ENCODE measurements at places on chromosomes 3 and 15.

DNA sequence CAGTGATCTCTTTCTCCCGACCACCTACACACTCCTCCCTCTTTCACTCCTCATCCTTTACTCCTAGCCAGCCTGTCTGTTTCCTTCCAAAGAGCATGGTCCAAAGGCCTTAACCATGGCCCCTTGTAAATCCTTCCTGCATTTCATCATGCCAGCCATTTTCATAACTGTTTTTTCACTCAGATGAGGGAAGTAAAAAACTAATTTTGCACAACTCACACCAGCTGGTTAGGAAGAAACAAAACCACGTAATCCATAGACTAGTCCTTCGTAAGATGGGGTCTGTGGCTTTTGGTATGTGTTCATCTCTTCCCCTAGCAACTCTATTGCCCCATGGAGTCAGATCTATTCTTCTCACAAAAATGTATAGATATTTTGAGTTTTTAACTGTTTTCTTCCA, 187.8 kb downstream of the SHOX2 start:
- DNase-seq = no peak

GRCh38 chr3:10332481-10333348, 11.8 kb upstream of the SEC13 start:
- no peak for DNase-seq

- DNase-seq = no peak
Measured at GRCh38 chr15:49466119-49466518, 43.1 kb downstream of the FGF7 start.

GRCh38 chr3:39021029-39021428, 30.7 kb downstream of the SCN11A start:
- no peak for DNase-seq

- DNase-seq = no peak
Measured at GRCh38 chr3:12395349-12396012, 88.8 kb upstream of the TSEN2 start.

GRCh38 chr3:115922681-115923347, 299.5 kb downstream of the GAP43 start:
- DNase-seq = no peak

- DNase-seq = no peak
Measured at GRCh38 chr3:119825820-119826219, 43.9 kb downstream of the NR1I2 start.

- DNase-seq = no peak
Measured at GRCh38 chr15:64847448-64847847, 5.7 kb downstream of the PLEKHO2 start.

DNA sequence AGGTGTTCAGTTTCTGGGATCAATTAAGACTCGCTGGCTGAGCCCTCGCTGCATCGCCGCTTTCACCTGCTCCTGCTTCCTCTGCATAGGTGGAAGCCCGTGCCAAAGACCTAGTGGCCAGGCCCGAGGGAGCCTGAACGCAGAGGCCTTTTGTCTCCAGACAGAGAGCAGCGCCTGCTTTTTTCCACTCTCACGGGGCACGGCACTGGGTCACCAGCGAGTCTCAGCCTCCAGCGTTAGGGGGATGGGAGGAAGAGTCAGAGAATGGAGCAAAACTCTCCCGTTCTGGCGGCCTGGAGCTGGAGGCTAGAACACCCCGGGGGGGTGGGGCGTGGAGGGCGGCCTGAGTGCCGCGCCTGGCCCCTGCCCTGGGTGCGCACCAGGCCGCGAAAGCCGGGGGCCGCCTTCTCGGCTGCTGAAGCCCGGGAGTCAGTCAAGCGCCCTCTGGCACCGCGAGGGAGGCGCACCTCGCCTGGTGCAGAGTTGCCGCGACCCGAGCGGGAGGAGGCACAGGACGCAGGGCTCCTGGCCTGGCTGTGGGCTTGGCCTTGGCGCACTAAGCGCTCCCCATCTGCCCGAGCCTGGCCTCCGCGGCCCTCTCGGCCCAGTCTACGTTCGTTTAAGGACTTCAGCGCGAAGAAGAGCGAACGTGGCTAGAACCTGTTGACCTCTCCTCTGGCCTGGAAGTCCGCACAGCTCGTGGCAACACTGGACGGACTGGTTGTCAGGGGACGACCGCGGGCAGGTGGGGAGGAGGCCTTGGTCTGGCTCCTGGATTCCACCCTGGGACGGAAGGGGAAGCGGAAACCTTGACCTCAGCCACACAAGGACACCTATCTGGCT, 21.5 kb downstream of the NR2F2 start:
- no peak for DNase-seq

GRCh38 chr3:133775835-133776234, 29.6 kb downstream of the TF start:
- no peak for DNase-seq

- DNase-seq = no peak
Measured at GRCh38 chr15:78618064-78618463, 2.7 kb downstream of the CHRNA3 start.

DNA sequence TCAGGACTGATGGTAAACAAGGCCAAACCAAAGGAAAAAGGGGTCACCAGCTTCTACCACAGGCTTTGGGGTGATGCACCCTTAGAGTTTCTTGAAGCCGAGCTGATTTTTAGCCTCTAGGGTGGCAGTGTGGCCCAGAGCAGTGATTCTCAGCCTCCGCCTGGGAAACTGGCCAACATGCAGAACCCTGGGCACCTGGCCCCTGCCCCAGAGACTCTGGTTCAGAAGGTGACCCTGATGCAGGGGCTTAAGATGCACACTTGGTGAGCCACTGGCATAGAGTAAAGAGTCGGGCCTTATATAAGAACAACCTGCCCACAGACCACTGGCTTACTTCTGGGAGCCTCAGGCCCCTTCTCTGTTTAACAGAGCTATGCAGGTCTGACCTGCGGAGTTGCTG, 44.5 kb downstream of the SYNM start:
- DNase-seq = no peak

DNA sequence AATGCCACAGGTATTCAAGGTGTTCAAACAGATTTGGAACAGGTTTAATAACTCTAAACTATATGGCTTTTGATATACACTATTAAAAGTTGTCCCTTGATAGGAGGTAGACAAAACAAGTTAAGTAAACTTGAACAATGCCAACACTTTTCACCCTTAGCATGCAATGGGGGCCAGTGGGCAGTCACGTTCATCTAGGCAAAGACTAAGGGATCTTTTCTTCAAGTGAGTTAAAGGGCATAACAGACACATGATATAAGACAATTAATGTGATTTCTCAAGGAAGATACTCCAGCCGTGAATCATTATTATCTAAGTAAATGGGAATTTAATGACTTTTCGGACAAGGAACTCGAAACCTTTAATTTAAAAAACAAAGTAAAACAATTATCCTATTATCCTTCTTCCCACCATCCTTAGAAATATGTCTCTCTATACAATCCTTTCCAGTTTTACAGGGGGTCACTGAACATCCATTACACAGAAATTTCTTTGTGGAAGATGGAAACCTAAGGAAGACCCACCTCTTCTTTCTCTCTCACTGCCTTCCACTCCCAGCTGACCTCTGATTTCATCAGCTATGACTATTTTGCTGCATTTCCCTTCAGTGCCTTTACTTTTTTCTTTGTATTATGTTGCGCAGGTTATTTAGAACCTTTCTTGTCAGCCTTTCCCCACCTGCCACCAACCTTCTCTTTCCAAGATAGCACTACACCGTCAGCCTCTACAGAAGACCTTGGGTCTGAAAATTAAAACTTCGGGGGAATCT, 1.5 kb downstream of the CLDN1 start:
- no peak for DNase-seq

DNA sequence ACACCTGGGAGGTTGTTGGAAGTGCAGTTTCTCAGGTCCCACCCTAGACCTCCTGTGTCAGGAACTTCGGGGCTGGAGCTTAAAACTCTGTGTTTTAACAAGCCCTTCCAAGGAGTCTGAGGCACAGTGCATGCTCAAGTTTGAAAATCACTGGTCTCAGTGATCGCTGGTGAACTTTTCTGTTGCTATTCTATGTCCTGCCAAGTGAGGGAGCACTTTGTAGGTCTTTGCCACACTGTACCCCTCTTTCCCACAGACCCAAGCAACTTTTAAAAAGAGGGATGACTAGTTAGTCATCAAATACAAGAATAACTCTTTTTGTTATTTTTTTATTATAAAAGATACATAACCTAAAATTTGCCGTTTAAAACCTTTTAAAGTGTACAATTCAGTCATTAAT, 133.7 kb downstream of the AGBL1 start:
- no peak for DNase-seq

DNA sequence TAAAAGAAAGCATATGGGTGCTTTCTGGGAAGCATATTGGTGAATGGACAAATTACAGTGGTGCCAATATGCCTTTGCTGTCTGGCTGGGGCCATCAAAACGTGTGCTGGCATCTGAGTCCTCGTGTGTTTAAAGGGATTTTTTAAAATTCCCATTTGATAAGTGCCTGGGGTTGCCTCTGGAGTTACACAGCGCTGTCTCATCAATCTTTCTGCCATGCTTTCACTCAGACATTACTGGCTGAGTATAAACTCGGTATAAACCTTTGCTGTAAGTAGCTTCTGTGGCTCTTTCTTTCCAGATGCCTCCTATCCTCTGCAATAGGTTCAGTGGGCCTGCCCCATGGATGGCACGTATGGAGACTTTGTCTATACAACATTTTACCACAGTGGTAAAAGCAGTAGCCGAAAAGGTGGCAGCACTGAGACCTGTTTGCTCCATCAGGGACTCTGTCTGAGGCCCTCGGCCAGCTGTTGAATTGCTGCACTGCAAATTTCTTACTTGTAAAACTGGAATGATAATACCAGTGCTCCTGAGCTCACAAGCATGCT, 195.5 kb downstream of the LPP start:
- DNase-seq = no peak

DNA sequence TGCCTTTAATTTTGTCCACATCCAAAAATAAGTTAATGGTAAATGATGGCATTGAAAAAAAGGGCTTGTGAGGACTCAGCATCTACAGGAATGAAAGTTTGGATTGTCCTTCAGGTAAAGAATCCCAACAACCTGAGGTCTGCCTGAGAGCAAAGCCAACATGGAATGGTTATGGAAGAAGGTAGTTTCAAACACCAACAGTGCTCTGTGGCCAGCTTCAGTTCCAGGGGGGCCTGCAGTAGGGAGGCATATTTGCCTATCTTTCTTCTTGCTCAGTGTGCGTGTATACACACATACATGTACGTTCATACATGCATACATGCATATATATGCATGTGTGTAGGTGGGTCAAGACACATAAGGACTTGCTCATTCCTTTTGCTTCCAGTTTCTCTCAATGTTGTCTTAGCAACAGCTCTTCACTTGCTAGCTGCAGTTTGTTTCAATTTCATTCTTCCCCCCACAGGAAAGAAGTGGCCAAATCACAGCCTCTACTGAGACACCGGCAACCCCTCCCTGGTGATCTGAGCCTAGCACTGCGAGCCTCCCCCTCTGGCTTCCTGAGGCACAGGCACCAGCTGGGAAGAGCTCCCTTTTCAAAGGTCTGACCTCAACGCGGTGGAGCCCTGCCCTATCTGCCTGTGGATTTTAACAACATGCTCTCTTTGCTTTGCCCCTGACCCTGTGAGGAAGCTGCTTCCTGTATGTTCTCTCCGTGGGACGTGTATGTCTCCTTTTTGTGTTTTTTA, 146.2 kb downstream of the KLF13 start:
- no peak for DNase-seq

DNA sequence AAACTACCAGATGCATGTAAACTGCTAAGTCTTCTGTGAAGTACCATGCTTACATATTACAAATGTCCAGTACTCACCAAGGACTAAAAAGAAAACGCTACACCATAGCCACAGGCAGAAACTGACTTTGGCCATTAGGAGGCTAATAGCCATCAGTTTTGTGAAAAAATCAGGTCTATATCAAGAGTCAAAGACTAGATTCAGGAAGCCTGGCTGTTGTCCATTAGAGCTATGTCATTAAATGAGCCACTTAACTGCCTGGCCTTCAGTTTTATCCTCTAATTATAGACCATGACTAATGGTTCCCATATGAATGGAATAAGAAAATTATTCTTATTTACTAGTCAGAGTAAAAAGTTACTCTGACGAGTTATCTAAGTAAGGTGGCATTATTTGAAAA, 144.1 kb downstream of the VPS13C start:
- no peak for DNase-seq

DNA sequence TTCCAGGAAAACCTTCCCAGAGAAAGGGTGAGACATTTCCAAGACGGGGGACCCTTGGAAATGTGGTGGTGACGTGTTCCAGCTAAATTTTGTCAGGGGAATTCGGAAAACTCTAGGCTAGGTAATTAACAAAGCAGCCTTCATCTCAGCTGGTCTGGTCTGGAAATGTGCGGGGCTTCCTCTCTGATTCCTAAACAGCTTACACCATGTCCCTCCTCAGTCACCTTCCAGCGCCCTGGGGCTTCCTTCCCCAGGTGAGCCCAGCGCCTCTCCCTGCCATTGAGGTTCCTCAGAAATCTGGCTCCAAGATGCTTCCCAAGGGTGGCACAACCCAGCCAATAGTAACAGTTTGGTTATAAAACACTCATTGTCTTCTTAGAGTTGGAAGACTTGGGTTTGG, 571 bp downstream of the ACAD9 start:
- DNase-seq = no peak

DNA sequence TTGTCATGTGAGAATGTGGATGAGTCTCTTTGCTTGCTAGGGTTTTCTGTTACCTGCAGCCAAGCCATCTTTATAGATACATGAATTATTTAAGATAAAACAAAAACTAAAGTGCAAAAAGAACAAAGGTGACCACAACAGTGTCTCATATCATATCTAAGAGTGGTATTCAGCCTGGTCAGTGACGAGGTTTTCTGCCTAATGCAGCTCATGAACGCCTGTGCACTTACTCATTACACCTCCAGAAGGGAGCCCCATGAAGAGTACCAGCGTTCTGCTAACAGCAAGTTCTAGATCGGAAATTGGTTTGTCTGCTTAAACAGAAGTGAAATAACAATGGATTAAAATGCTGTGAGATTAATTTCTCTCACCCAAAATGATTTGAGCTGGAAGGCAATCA, 19.2 kb downstream of the PXYLP1 start:
- no peak for DNase-seq

DNA sequence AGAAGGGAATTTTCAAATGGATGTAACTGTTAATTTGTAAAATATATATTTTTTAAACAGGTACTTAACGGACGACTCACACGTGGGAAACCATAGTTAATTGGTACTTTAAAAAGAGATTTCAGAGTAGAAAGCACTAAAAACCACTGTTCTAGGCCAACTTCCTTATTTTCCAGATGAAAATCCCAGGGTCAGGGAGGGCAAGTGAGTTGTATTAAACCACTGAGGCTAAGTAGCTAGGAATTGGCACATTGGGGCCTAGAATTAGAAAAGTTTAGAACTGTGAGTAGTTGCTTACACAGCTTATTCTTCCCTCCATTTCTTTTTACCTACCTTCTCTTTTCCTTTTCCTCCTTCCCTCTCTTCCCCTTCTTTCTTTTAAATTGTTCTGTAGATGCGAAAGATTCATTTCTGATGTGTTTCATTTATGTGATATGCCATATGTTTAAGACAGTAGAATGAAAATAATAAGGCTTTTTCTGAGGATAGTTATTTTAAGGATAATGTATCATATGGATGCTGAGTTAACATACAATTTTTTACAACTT, 4.1 kb upstream of the UTS2B start:
- no peak for DNase-seq

GRCh38 chr3:27729325-27729724, 7.2 kb upstream of the EOMES start:
- no peak for DNase-seq

GRCh38 chr3:115350606-115351005, 203.5 kb upstream of the ZBTB20 start:
- no peak for DNase-seq
